ENCODE measurements at places on chromosomes 6 and 20. TPM values are rescaled to one million over a fixed set of nuclear protein-coding genes. Genes with fewer than 3 reads are reported as not detected.

DNA sequence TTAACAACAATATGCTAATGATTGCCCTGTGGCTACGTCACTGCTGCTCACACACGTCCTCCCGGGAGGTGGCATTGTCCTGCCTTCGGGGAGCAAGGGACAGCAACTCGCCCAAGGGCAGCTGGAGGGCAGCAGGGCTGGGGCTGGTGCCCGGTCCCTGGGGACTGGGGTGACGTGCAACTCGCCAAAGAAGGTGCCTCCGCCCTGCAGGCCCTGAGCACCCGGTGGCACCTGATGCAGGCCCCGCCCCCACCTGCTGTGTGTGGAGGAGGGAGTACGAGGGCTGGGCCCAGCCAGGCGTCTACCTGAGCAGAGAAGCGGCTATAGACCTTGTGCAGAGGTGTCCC, 64.8 kb upstream of the SLCO4A1 start:
- no peak for DNase-seq

DNA sequence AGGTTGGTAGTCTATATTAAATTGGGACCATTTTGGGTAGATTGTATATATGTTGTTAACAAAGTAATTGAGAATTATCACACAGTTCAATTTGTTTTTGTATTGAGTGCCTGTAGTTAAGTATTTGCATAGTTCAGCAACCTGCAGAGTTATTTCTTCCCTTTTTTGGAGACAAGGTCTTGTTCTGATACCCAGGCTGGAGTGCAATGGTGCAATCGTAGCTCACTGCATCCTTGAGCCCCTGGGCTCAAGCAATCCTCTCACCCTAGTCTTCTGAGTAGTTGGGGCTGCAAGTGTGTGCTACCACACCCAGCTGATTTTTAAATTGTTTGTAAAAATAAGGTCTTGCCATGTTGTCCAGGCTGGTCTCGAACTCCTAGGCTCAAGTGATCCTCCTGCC, 250.5 kb downstream of the UTRN start:
- no peak for DNase-seq

DNA sequence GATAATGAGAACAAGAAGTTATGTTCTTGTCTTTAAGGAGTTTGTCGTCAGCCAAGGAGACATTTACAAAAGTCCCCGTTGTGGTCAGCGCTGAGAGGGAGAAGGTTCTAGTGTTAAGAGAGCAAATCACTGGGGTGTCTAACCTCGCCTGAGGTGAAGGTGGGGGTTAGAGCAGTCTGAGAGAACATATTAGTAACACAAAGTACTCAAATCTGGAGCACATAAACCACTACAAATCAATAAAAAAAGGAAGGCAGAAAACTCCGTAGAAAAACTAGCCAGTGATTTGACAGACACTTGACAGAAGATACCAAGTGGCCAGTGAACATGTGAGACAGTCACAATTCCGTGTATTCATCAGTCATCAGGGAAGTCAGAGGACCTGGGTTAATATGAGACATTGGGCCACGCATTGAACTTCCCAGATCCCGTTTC, 45.4 kb downstream of the CDS2 start:
- DNase-seq, result no peak

- no peak for DNase-seq
Observed at GRCh38 chr6:156686301-156686994, 90.7 kb upstream of the ARID1B start.

The UBD gene
- not detected for total RNA-seq

The BTNL2 gene
- total RNA-seq, result not detected

GRCh38 chr6:2959909-2960719, 11.3 kb downstream of the SERPINB6 start:
- DNase-seq, result no peak

DNA sequence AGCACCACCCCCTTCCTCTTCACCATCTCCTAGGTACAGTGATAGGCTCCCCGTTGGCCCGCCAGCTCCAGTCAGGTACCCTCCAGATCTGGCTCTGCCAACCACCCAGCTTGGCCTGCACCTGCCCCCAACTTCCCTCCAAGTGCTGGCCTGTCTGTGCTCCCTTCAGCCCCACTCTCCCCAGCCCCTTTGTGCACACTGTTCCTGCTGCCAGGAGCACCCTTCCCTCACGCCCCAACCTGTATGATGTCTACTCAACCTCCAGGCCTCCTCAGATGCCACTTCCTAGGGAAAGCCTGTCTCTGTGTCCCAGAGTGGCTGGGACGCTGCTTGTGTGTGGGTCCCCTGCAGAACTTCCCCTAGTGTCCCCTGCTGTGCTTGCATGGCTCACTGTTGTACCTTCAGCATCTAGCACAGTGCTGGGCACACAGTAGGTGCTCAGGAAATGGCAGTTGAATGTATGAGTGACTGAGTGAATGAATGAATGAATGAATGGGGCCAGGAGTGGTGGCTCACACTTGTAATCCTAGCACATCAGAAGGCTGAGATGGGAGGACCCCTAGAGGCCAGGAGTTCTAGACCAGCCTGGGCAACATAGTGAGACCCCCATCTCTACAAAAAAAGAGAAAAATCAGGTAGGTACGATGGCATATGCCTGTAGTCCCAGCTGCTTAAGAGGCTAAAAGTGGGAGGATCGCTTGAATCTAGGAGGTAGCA, 3.0 kb downstream of the ZBP1 start:
- DNase-seq, result no peak

- DNase-seq, result no peak
Observed at GRCh38 chr6:168542301-168542700, 101.3 kb downstream of the SMOC2 start.

The HLA-DMA gene
- total RNA-seq, result 17.6 TPM

The OPN5 gene
- total RNA-seq, result not detected
